ENCODE measurements at places on chromosomes 13 and 19.

GRCh38 chr13:113077953-113078901, 27.4 kb upstream of the F7 start:
- no peak for DNase-seq

DNA sequence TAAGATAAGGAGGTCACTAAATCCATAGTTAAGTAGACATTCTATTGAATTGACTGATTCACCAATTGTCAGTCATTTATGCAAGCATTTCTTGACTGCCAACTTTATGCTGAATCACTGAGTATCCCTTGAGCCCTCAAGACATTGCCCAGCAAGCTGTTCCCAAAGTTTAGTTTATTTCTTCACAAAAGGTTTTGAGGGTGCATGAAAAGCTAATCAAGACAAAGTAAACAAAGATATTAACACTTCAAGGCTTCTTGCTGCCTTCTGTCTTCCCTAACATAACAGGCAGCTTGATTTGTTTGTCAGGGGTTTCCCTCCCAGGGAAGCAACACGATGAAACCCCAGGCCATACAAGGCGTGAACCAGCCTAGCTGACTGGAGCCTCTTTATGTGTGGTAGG, 374.4 kb downstream of the SPRY2 start:
- DNase-seq, result no peak

- no peak for DNase-seq
Observed at GRCh38 chr19:50705422-50706019, 14.1 kb downstream of the SHANK1 start.

- DNase-seq, result no peak
Observed at GRCh38 chr19:11288349-11288748, 7.6 kb upstream of the TSPAN16 start.

GRCh38 chr13:27288392-27288791, 17.8 kb downstream of the RASL11A start:
- DNase-seq, result no peak

DNA sequence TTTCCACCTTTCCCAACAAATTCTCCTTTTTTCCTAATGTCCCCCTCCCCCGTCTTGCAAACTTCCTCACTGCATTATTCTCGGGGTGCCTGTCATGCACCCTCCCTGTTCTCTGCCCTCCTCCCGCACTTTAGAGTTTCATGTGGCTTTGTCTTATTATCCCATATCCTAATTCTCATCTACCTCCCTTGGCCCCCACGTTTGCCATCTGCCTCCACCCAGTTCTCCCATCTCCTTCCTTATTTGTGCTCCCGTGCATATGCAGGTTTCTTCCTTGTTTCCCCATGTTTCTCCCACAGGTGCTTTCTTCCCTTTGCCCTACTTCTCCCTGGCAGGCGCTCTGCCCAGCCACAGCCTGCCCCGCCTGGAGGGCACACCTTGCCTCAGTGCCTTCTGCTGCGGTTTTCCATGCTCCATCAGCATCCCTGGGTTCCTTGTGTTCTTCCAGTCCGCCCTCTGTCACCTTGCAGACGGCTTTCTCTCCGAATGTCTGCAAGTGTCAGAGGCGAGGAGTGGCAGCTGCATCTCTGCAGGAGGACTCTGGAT, 1.5 kb downstream of the SPATA13 start:
- no peak for DNase-seq

DNA sequence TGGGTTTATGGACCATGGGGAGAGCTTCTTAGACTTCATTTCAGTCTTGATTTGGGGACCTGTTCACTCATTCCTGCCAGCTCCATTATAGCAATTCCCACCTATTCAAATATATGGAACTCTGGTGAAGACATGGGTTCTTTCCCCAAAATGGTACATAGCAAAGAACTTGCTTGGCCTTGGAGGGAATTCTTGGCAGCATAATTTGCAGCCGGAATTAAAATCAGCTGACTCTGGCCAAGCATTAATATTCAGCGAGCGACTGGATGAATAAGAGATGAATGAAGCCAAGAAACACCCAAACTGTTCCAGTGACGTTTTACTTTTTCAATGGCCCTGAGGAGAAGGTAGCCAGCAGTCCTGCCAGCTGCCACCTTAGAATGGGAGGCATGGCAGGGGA, 88.4 kb upstream of the SOX1 start:
- DNase-seq, result no peak

DNA sequence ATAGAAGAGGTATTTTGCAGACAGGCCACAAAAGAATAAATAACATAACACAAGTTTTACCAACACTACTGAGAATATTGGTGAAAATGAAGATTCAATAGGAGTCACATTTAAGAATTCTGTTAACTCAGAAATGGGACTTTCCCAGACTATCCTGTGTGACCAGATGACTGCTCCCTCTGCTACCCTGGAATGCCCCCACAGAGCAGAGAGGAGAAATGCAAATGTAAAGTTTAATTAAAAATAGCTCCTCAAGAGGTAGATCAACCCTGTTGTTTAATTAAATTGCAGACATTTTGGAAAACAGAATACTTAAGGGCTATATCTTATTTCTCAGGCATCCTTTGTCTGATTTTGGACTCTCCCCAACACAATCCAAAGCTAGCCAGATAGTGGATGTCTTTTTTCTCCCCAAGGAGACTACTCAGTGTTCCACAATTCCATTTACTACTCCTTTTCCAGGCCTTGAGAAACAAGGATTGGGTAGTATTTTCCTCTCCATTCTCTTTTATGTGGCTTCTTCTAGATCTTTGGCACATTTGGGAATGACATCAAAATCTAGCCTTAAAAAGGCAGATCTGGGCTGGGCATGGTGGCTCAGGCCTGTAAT, 104.7 kb upstream of the TSC22D1 start:
- no peak for DNase-seq

- DNase-seq, result no peak
Observed at GRCh38 chr13:95298971-95299621, 2.2 kb downstream of the ABCC4 start.

DNA sequence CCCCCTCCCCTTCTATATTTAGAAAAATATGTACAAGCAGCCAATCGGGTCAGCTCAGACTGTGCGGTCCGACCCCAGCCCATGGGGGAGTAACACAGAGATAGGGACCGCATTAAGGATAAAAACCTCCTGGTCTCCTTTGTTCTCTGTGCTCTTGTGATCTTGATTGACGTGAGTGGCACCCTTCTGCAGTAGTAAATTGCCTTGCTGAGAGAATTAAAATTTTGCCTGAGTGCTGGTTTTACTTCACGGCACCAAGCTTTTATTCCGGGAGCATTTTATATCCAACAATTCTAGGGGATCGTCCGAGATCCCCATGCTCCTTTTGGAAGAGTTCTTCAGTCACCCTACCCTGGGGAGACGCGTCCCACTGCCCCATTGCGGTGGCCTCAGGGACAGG, 7.0 kb upstream of the ZNF69 start:
- DNase-seq, result no peak

GRCh38 chr19:42368360-42368759, 21.7 kb downstream of the CNFN start:
- DNase-seq, result no peak

- DNase-seq, result no peak
Observed at GRCh38 chr13:51577690-51578089, 6.6 kb upstream of the WDFY2 start.

DNA sequence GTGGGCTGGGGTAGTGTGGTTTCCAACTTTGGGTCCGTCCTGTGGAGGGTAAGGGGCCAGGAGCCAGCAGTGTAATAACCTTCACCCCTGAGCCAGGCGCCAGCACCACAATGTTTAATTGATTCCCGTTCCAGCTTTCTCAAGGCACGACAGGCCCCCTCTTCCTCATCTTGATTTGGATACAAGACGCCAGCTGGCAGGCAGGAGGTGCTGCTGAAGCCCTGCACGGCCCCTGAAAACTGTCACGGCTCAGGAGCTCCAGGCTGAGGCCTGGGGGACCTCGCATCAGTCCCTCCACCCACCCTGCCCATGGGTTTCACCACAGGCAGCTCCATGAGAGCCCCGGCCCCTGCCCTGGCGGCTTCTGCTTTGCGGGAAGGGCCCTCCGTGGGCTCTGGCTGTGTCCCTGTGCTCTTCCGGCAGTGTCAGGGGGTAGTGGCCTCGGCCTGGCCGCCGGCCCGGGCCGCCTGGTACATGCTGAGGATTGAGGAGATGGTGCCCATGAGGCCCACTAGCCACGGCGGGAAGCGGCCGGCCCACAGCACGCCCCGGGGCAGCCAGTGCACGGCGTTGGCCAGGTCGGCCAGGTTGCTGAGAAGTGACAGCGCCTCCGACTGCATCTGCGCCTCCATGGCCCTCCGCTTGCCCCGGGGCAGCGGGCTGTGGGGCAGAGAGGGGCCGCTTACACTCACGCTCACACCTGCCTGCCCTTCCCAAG, 11.9 kb downstream of the PEX11G start:
- DNase-seq, result no peak

DNA sequence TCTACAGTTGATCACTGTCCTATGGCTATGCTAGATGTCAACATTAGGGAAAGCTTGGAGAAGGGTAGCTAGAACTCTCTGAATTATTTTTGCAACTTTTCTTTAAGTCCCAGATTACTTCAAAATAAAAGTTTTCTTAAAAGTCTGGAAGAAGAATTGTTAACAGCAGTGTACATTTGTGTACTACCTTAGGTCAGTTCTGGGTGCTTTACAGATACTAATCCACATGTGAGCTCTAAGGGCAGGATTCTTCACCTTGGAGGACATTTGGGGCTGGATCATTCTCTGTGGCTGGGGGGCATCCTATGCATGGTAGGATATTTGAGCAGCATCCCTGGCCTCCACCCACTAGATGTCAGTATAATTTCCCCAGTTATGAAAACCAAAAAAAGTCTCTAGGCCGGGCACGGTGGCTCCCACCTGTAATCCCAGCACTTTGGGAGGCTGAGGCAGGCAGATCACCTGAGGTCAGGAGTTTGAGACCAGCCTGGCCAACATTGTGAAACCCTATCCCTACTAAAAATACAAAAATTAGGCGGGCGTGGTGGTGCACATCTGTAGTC, 2.8 kb downstream of the BRME1 start:
- no peak for DNase-seq

- DNase-seq, result no peak
Observed at GRCh38 chr13:76884907-76885202, 1.4 kb downstream of the KCTD12 start.
